ENCODE measurements at places on chromosomes 5 and 9.

DNA sequence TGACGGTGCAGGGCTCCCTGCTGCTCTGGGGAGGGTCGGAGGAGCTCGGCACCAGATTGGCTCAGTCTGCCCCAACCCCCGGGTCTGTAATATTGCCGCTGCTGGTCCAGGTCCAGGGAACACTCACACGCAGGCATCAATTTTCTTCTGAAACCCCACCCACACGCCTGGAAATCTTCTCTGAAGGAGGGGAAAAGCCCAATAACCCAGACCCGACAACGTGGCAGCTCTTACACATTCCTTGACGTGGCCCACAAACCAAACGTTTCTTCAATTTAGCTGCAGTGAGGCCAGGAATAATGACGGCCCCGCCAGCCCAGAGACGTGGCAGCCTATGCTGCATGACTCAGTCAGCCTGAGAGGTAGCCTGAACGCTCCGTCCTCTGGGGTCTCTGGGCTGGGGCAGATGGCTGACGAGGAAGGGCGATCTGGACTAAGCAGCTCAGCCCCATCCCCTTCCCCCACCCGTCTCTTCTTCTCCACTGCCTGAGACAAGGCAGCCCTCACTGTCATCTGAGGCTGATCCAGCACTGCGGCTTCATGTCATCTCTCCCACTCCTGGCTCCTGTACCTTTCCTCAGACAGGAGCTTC, 9.9 kb upstream of the SPARC start:
- DNase-seq = no peak

GRCh38 chr5:168110870-168111832, 180.3 kb upstream of the WWC1 start:
- no peak for DNase-seq

- no peak for DNase-seq
Measured at GRCh38 chr5:154332451-154332850, 113.3 kb upstream of the SAP30L start.

- no peak for DNase-seq
Measured at GRCh38 chr9:93086447-93087224, 9.4 kb upstream of the CARD19 start.

- no peak for DNase-seq
Measured at GRCh38 chr5:30874241-30875034, 319.0 kb upstream of the CDH6 start.

GRCh38 chr5:76083555-76084495, 642 bp downstream of the SV2C start:
- DNase-seq = no peak

DNA sequence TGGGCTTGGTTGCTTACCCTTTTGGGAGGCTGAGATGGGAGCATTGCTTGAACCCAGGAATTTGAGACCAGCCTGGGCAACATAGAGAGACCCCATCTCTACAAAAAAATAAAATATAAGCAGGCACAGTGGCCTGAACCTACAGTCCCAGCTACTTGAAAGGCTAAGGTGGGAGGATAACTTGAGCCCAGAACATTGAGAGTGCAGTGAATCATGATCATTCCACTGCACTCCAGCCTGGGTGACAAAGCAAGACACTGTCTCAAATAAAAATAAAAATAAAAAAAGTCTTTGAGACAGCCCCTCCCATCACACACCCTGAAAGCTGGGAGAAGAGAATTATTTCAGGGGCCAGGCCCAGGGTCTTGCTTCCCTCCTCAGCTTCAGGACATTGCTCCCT, 251.8 kb downstream of the BRINP1 start:
- no peak for DNase-seq

GRCh38 chr5:127942246-127943060, 141.1 kb upstream of the SLC12A2 start:
- no peak for DNase-seq

- no peak for DNase-seq
Measured at GRCh38 chr9:125987420-125987819, 240.2 kb downstream of the PBX3 start.

GRCh38 chr5:126801992-126802294, 25.0 kb downstream of the LMNB1 start:
- no peak for DNase-seq
